ENCODE measurements at places on chromosomes 5 and 9.
A peak's percentile ranks its signal among the peaks of the same experiment; 100 is the strongest.

- no peak for DNase-seq
Observed at GRCh38 chr5:119289438-119290044, 66.3 kb upstream of the TNFAIP8 start.

GRCh38 chr9:136537896-136538598 is 7.8 kb downstream of the NOTCH1 start:
- DNase-seq = no peak

DNA sequence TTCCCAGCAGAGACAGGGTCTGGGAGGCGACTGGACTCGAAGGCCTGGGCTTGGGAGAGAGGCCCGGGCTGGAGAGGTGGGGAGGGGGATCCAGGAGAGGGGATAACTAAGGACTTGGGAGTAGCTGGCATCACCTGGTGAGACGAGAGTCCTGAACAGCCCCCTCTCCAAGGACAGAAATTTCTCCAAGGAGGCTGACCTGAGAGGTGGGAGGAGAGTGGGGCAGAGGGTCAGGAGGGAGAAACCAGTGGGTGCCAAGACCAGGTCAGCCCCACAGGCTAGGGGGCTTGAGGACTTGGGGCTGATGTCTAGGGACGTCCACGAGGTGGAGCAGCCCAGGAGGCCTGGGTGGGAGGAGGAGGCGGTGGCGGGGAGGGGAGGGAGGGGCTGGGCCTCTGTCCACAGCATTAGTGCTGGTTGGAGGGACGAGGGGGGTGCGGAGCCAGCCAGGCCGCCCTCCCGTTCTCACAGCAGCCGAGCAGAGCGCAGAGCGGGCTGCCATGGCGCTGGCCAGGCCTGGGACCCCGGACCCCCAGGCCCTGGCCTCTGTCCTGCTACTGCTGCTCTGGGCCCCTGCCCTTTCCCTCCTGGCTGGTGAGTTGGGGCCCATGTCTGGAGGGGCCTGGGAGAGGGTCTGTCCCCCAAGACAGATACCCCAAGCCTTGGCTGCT is at the start of gene CRB2:
TSS of gene CRB2 (plus strand) at position 437 of the 671 bp plus-strand sequence. CDS start at position 501, 64 bp downstream.
- DNase-seq = no peak

GRCh38 chr9:133147412-133148198 is 16.1 kb downstream of the GBGT1 start:
- peak; percentile 92 for DNase-seq

DNA sequence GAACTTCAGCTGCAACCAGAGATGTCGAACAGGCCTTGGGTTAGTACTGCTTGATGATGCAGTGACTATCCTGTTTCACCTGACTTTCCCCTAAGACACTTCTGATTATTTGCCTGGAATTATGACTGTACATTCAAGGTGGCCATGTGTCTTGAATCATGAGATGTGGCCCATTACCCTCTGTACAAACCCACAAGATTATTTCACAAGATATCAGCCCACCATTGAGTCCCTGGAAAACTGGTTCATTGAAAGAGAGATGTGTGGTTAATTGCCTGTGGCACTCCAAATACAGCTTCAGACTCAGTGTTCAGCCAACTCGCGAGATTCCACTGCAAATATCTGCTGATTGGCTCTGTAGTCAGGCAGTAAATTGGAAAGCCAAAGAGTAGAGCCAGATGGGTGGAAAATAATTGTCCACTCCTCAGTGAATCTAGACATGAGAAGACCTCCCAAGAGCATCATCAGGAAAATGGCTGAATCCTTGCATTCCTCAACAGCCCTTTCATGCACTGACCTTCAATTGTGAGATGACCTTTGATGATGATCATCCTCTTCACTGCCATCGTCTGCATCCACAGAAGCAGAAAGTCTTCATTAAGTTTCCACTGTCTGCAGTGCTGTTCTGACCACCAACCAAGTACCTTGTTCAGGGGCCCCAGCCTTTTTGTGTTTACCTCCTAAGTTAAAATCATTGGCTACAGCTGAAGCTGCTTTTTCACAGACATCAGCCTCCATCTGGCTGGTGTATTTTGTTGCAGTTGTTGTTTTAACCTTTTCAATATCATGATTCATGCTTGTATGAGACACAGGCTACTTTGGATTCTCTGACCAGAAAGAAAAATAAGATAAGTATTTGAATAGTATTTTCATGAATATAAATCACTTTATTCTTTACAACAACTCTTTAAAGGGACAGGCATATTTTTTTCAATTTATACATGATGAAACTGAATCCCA is 75.2 kb downstream of the ESM1 start:
- DNase-seq = no peak

- no peak for DNase-seq
Observed at GRCh38 chr9:121782514-121783110, 131.2 kb downstream of the DAB2IP start.

DNA sequence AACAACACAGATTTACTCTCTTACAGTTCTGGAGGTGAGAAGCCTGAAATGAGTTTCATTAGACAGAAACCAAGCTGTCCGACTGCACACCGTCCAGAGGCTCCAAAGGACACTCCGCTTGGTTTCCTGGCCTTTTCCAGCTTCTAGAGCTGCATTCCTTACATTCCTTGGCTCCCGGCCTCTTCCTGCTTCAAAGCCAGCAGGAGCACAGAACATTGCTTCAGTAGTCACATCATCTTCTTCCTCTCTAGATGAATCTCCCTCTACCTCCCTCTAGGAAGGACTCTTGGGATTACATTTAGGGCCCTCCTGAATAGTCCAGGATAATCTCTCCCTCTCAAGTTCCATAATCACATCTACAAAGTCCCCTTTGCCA is 213.3 kb downstream of the CDK5RAP2 start:
- no peak for DNase-seq

Data from CD4-positive, alpha-beta T cell treated with Interleukin-1 beta for 1 hour (primary cell).